Vein endothelial cell (primary cell): ENCODE measurements at places on chromosomes 3 and 15. TPM values are rescaled to one million over a fixed set of nuclear protein-coding genes. Genes with fewer than 3 reads are reported as not detected.

The RFT1 gene
- total RNA-seq, result 14.4 and 20.4 TPM in 2 replicates

The TMEM207 gene
- not detected in 2 replicates for total RNA-seq

The INTS14 gene
- total RNA-seq, result 41.5 and 44.7 TPM in 2 replicates

The TUSC7 gene
- total RNA-seq, result not detected in 2 replicates

The BOC gene
- total RNA-seq, result under 0.01 TPM in 1 of 2 replicates, not detected in the other

The ITIH1 gene
- not detected in 2 replicates for total RNA-seq

The CCR4 gene
- 0.10 TPM in 1 of 2 replicates, not detected in the other for total RNA-seq

The SLC28A2 gene
- total RNA-seq, result not detected in 2 replicates

The ZNF620 gene
- 3.6 and 5.7 TPM in 2 replicates for total RNA-seq

The EPHA6 gene
- total RNA-seq, result under 0.01 and 0.48 TPM in 2 replicates

The OTOL1 gene
- not detected in 2 replicates for total RNA-seq

The TGM4 gene
- 0.10 and 0.33 TPM in 2 replicates for total RNA-seq

The CPLX3 gene
- not detected in 2 replicates for total RNA-seq

The C3orf49 gene
- total RNA-seq, result not detected in 2 replicates

The GP5 gene
- not detected in 2 replicates for total RNA-seq

The ITIH3 gene
- total RNA-seq, result not detected in 2 replicates

The SLC25A36 gene
- 56.5 and 63.1 TPM in 2 replicates for total RNA-seq
